ENCODE measurements at places on chromosomes 1 and 21.

GRCh38 chr21:42614396-42614795 is 39.0 kb upstream of the PDE9A start:
- DNase-seq = no peak

- no peak for DNase-seq
These were observed 12.1 kb downstream of the ATP5PF start for GRCh38 chr21:25722631-25723030.

DNA sequence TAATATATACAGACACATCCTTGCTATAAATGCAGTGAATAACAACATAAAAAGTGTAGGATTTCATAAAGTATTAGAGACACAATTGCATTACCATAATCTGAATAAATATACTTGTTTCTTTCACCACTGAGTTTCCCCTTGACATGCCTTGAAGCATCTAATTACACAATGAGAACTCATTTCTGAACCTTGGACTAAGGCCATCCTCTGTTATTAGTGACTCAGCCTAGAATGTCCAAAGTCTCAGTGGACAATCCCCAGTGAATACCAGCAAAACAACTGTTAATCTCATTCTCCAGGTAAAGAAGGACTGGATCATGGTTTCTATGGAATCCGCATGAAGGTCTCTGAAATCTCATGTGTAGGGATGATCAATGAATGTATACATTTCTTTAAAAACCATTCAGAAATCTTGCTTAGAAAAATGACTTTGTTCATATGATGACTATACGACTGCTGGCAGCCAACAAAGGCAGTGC is at the start of gene OR2L5:
Gene OR2L5, plus strand, starts transcription at position 432 of the 482 bp plus-strand sequence. CDS start 8,288 bp downstream, outside the sequence.
- no peak for DNase-seq

DNA sequence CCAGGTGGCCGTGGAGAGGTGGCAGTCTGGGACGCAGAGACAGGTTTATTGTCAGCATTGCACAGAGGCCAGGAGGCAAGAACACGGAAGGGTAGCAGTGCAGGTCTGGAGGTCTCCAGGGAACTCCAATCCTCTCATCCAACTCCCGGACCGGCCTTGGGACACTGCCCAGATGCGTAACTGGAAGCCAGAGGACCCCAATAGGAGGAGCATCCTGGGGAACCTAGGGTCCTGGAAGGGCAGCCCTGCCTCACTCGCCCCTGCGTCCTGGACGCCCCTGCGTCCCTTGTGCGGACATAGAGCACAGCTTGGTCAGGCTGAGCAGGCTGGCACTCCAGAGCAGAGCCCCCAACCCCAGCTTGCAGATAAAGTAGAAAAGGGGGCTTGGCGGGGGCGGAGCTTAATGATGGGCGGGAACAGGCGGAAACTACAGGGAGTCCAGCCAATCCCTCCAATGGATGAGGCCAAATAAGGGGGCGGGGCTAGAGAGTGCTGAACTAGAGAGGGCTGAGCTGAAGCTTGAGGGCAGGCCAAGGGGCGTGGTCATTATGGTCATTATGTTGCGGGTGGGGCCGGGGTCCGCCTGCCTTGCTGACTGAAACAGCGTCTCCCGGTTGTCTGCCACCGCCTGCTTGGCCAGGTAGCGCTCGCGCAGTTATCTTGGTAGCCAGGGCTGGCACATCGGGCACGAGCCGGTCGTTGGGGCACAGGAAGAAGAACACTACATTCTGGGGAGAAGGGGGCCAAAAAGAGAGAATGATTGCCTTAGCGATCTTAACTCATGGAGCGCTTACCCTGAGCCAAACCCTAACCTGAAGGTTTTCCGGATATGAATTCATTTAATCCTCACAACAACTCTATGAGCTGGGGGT is 3.7 kb upstream of the ARHGEF19 start:
- DNase-seq = peak; percentile 52

GRCh38 chr1:67847466-67847865 is 14.2 kb upstream of the GNG12 start:
- no peak for DNase-seq

DNA sequence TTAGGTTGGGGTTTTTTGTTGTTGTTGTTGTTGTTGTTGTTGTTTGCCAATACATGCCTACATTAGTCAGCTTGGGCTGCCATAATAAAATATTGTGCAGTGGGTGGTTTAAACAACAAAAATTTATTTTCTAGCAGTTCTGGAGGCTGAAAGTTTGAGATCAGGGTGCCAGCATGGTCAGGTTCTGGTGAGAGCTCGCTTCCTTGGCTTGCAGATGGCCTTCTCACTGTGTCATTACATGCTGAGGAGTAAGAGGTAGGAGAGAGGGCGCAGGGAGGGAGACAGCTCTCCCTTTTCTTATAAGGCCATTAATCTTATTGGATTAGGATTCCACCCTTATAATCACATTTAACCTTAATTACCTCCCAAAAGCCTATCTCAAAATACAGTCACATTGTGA is 52.7 kb downstream of the DIRAS3 start:
- no peak for DNase-seq

GRCh38 chr1:27556781-27557595 is 47.0 kb downstream of the AHDC1 start:
- DNase-seq = no peak

- DNase-seq = no peak
These were observed 29.7 kb downstream of the HSPA13 start for GRCh38 chr21:14353231-14353630.

- no peak for DNase-seq
These were observed 5.5 kb upstream of the FMO2 start for GRCh38 chr1:171179318-171180227.

GRCh38 chr1:230270559-230271281 is 155.4 kb downstream of the PGBD5 start:
- DNase-seq = peak; percentile 35

DNA sequence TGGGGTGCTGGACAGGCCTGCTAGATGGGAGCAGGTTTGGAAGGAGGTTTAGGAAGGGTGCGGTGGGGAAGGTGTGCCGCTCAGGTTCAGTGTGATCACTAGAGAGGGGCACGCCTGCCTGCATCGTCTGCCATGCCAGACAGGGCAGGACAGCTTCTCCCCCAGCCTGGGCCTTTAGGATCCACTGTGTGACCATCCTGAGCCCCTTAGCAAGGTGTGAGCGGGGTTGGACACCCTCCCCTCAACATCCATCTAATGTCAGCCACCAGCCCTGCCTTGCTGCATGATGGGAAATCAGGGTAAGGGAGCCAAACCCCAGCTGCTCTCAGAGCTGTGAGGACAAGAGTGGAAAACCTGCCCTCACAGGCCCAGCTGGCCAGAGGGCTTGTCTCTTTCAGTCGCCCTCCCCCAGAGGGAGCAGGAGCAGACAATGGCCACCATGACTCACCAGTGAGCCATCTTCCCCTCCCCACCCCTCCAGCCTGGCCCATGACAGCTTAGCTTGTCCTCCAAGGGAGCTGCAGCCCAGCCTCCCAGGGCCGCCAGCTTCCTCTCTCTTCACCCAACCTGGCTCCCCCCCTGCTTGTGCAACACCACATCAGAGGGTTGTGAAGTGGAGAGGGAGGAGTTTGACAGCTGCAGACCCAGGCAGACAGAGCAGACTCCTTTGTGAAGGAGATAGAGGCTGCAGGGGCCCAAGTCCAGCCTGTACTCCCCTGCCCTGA is 37.0 kb downstream of the NUAK2 start:
- DNase-seq = no peak

Measured in NCI-H1417 treated with DMSO at 0.1 percent for 48 hours (cell line).